ENCODE measurements at places on chromosomes 1 and 21.

DNA sequence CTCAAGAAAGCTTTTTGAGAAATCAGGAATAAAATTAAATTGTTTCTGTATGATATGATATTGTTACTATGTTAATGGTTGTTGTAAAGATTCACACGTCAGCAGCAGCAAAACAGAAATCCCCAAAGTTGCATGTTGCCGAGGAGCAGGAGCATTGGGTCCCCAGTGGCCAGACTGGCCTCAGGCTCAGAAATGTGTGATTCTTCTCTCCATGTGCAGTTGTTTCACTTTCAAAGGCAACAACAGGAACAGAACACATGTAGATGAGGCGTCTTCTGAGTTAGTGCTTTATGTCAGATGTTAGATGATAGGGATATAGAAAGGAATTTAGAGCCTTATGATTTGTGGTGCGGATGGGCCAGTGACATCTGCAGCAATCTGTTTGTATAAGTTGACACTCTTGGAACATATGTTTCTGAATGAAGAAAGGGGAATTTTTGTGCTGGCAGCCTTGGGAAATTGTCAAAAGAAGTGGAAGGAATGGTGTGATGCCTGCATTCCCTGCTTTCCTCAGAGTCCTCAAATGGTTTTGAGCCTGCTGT is 2.1 kb upstream of the TTLL7 start:
- no peak for DNase-seq

- DNase-seq = no peak
Observed at GRCh38 chr21:45970674-45971615, 10.6 kb upstream of the COL6A1 start.

- DNase-seq = peak; percentile 68
Observed at GRCh38 chr1:86271046-86271445, 114.5 kb upstream of the COL24A1 start.

- no peak for DNase-seq
Observed at GRCh38 chr1:151704246-151704645, 12.4 kb downstream of the CELF3 start.

GRCh38 chr1:47751996-47752451 is 245.2 kb downstream of the TRABD2B start:
- DNase-seq = no peak

GRCh38 chr1:15444468-15445389 is 6.5 kb downstream of the CTRC start:
- no peak for DNase-seq

DNA sequence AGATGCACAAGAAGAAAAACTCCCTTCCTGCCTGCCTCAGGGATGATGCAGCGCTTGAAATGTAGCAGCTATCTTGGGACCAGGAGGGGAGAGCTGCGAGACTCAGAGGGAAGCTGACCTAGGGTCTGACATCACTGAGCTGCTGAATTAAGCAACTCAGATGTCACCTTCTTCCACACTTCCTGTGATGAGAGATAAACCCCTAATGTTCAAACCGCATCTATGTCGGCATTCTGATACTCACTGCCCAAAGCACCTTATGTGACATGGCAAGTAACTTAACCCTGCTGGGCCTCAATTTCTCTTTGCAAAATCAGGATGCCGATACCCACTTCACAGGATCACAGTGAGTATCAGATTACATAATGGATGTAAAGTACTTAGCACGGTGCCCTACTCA is 9.1 kb upstream of the AK2 start:
- no peak for DNase-seq

- DNase-seq = no peak
Observed at GRCh38 chr1:184958554-184959353, 15.6 kb downstream of the NIBAN1 start.

- no peak for DNase-seq
Observed at GRCh38 chr1:59639266-59639665, 175.5 kb upstream of the HOOK1 start.

DNA sequence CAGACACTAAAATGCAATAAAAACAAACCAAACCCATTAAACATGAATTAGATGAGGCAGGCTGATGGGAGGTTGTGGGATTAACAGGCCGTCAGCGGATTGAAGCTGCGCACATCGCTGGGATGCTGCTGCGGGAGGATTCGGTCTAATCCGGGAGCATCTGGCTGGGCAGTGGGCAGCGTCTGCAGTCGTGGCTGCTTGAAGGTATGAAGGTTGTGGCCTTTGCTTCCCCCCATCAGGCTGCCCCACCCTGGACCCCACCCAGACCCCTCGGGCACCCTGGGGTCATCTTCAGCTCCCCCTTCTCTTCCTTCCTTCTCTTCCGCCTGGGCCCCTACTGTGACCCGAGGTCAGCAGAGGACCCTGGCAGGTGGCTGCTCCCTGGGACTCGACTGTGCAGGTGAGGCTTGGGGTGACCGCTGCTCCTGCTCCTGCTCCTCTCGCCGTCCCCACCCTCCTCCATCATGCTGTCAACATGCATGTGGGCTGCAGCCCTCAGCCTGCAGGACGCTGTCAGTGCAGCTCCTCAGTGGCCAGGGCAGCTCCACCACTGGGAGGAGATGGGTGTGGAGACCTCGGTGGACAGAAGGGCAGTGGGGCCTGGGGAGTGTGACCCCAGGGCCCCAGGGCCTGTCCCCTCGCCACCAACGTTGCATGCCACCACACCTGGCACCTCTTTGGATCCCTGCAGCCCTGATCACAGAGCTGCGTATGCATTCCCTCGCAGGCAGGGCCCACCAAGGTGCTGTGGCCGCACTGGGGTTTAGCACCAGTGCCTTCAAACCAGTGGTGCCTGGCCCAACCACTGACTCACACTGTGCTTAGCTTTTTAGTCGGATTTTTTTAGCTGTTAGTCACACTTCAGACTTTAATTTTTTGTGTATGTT is 112.2 kb upstream of the COL6A1 start:
- DNase-seq = no peak

- peak; percentile 72 for DNase-seq
Observed at GRCh38 chr1:14745789-14746188, 147.3 kb downstream of the KAZN start.

DNA sequence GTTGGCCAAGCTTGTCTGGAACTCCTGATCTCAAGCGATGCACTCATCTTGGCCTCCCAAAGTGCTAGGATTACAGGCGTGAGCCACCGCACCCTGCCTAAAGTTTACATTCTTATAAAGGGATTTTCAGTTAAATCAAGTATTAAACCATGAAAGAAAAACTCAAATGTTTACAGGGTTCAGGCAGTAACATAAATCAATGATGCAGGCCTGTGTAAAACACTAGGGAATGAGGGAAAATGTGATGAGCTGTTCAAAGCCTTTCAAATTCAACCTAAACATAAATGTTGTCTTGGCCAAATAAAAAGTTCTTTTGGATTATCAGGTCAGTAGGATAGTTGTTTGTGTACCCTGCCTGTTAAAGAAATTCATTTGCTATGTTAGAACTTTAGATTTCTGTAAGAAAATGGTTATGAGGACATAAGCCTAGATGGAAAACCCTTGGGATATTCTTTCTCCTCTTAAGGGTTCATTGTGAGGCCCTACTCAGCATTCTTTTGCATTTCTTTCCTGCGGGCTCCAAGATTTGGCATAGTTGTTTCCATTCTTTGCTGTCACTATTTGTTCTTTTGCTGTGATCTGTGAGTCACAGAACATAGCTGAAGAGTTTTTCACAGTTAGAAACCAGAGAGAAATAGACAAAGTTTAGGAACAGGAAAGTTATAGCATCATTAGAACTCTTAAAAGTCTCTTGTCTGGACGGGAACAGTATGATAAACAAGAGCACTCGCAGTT is 8.9 kb upstream of the ZRANB2 start:
- peak; percentile 85 for DNase-seq

GRCh38 chr1:171220581-171221054 is 27.7 kb upstream of the FMO1 start:
- DNase-seq = peak; percentile 30

- no peak for DNase-seq
Observed at GRCh38 chr1:151143986-151144385, 2.4 kb downstream of the SEMA6C start.

DNA sequence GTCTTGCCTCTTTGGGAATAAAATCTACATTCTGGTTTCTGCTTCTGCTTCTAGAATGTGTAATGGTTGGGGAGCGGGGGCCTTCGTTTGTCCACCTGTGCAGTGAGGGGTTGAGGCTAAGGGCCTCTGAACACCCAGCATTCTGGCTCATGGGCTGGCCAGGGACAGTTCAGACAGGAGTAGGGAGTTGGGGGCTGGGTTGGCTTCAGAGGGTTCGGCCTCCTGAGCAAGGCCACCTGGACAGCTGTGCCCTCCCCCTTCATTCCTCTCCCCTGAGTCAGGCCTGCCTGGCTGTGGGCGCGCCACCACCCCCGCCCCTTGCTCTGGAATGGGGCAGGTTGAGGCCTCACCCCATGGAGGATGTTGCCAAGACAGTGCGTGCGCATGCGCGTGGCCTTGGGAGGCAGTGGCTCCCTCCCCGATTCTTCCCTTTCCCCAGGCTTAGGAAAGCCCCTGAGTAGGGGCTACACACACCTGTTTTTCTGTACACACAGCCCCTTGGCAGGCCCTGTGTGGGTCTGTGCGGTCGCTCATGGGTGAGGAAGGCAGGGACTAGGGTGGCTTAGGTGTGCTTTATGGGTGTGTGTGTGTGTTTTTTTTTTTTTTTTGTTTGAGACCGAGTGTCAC is 57.0 kb downstream of the YARS1 start:
- no peak for DNase-seq

DNA sequence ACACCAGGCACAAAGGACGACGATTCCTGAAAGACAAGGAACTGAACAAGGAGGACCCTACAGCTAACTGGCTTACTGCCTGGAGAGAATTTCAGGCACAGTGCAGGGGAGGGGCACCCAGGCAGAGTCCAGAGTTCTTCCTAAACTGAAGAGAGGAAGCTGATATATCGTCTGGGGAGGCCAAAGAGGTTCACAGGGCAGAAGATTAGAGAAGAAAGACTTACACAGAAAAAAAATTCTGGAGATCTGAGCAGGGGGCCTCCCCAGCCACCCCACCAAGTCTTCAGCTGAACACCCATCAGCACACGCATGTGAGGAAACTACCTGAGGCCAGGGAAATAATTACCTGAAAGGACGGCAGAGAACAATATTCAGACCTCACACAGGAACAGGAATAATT is 24.6 kb downstream of the SORT1 start:
- no peak for DNase-seq

DNA sequence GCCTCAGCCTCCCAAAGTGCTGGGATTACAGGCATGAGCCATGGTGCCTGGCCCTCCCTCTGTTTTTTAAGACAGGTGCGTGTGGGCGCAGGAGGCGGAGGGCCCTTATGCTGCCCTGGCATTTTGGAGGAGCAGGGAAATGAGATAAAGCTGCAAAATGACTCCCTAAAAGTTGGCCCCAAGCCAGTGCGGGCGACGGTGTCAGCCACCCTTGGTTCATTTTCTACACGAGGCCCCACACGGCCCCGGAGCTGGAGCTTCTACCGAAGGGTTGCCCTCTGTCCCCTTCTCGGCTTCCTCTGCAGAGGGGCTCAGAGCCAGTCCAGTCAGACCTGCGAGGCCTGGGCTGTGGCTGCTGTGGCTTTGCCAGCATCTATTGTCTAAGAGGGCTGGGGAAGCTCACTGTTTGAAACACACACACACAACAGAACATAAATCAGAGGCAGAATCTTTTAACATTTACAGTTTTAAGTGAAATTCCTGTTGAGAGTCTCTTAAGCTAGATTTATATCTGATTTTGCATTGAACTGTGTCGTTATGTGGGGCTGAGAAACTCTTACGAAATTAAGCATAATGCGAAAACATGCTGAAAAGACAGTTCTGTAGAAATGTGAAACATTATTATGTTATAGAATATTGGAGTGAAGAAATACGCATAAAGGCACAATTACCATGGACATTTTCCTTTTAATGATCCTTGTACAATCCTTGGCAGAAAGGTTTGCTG is 255.9 kb downstream of the CAMTA1 start:
- DNase-seq = no peak

DNA sequence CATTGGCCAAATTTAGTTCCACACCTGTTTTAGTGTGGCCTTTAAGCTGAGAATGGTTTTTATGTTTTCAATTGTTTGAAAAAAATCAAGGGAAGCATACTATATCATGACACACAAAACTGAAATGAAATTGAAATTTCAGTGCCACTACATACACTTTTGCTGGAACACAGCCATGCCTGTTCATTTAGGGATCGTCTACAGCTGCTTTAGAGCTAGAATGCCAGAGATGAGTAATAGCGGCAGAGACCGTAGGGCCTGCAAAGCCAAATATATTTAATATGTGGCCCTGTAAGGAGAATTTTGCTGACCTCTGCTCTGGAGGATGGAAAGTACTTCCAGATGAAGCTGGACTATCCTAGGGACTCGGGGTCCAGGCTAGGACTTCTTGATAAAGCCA is 62.5 kb upstream of the LYST start:
- DNase-seq = no peak

DNA sequence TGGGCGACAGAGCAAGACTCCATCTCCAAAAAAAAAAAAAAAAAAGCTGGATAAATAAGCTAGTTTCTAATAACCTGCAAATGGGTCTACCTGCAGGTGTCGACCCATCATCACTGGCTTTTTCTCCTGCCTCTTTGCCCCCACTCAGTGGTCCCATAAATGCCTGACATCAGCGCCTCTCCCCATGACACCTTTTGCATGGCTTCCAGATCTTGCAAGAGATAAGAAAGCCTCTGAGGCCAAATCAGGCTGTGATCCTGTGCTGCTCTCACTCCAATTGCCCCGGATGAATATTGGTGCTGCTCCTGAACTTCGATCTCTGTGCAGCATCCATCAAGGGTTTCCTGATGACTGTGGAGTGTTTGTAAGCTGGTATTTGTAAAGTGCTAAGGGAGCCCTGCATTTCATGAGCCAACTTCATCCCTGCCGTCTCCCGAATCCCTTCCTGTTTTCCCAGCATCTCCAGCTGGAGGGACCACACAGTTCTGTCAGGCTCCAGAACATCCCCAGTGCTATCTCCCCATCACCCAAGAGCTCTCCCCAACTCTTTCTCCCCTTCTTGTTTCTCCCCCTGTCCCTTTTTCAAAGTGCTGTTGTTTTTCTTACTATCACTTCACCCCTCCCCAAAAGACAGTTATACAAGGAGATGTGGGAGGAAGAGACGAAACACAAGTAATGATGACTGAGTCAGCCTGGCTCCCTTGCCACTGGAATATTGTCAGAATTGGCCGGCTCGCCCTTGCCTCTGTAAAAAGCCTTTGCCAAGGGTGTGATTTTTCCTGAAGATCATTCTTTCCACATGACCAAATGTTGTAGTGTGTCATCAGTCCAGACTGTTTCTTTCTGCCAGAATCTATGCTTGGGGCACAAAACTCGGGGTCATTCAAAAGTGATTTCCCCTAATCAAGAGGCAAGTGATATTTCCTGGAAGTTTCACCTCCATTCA is 2.8 kb upstream of the EFHD2 start:
- DNase-seq = no peak

DNA sequence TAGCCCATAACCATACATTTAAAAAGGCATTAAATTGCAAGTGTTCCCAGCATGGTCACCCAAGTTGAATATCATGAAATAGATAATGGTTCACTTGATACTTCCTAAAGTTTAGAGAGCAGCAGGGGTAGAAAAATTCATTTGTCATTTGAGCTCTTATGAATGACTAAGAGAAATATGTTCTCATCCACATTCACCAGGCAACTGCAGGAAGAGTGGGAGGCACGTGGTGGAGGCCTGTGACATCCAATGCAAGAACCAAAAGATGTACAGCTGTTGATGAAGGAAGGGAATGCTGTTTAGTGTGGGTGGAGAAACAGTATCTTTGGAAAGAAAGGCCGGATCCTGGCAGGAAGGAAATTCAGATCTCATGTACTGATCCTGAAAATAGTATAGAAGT is 473.1 kb downstream of the ADGRL2 start:
- DNase-seq = no peak

All from foreskin melanocyte (primary cell).